ENCODE measurements at places on chromosomes 7 and 10.

- peak; percentile 73 for DNase-seq
These were observed 3.5 kb downstream of the SHH start for GRCh38 chr7:155808549-155809331.

DNA sequence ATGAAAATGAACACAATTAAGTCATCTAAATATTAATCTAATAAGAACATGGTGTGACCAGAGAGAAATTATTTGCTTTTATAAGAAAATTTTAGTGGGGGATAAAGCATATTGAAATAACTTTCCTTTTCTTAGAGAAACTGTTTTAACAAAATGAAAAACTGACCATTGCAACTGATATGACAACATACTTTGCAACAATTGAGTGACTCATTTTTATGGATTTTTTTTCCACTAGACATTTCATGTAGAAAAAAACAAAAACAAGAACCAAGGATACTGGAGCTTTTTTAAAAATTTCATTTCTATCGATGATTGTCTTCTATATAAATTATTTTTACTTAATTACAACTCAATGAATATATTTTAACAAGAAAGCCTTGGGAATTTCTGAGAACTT, 90.0 kb downstream of the C1GALT1 start:
- no peak for DNase-seq

GRCh38 chr7:31051598-31052486, at the start of gene ADCYAP1R1:
TSS of gene ADCYAP1R1 (plus strand) at chr7:31052308. CDS start at chr7:31063265, 10,957 bp downstream.
- peak; percentile 84 for DNase-seq

GRCh38 chr7:600149-601035, 80.7 kb upstream of the PDGFA start:
- DNase-seq = no peak

GRCh38 chr10:108755646-108756045, 1167.7 kb downstream of the XPNPEP1 start:
- DNase-seq = no peak

DNA sequence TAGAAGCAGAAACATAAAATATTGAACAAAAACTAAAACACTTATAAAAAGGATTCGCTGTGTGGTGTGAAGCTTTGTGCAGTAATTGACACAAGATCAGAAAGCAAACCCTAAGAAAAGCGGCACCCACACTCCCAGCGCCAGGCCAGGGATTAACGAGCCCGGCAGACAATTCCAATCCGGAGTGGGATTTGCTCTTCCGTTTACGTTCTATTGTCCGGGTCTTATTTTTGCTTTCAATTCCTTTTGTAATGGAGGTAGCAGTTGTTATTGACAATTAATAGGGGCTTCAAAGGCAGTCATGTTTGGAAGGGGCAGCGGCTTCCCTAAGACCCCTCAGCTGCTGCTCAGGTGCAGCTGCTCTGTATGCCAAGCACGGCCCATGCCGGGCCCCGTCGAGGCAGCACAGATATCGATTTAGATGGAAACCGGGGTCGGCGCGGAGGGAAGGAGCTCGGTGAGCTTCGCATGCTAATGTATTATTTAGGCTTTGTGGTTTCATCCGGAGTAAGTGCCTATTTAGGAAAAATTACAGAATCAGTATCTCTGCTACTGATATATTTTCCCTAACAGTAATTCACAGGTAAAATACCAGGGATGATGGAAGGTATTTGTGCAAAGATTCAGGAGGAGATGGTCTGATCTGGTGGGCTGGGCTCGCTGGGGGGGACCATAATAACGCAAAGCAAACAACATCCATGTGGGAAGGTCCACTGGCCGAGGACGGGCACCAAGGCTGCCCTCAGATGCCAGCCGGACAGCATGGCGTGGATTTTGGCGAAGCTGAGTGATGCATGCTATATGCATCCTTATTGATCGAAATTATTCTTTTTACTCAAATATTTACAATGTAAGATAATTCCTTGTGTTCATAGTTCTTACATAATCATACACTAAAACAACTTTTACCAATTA, 561.7 kb downstream of the PTPRN2 start:
- peak; percentile 56 for DNase-seq

- no peak for DNase-seq
These were observed 187.5 kb downstream of the KIAA1217 start for GRCh38 chr10:24396396-24396795.

DNA sequence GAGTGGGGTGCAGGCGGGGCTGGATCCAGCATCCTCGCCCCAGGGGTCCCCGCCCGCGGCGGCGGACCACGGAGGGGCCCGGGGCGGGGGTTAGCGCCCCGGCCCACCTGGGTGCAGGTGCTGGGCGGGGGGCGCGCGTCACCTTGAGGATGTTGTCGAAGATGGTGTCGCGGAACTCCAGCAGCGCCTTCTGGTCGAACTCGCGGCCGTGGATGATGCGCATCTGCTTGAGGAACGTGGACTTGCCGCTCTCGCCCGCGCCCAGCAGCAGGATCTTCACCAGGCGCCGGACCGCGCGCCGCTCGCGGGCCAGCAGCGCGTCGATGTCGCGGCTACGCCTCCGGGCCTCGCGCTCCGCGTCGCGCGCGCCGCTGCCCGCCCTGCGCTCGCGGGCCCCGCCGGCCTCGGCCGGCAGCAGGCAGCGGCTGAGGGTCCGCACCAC, 376 bp downstream of the GNA12 start:
- DNase-seq = no peak

GRCh38 chr10:31830887-31831286, 97.7 kb downstream of the ARHGAP12 start:
- no peak for DNase-seq

DNA sequence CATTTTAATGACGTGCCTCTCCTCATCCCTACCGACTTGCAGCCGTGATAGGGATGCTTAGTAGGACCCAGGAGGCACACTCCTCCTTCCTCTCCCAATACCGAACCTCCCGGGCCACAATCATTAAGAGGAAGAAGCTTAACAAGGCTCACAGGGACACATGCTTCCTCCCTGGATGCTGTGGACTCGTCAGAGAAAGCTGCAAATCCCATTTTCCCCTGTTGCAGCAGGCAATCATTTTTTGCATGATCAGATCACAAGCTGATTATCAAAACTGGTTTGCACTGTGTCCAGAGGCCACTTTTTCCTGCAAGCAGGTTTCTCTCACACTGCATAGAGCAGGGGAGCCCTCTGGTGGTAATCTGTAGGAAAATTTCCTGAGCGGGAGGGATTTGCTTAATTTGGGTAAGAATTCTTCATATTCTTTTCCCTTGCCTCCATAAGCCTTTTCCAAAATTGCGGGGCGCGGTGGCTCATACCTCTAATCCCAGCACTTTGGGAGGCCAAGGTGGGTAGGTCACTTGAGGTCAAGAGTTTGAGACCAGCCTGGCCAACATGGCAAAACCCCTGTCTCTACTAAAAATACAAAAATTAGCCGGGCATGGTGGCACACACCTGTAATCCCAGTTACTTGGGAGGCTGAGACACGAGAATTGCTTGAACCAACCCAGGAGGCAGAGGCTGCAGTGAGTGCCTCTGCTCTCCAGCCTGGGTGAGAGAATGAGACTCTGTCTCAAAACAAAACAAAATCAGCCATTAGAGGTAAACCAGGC, 16.1 kb upstream of the LAMB4 start:
- peak; percentile 85 for DNase-seq

DNA sequence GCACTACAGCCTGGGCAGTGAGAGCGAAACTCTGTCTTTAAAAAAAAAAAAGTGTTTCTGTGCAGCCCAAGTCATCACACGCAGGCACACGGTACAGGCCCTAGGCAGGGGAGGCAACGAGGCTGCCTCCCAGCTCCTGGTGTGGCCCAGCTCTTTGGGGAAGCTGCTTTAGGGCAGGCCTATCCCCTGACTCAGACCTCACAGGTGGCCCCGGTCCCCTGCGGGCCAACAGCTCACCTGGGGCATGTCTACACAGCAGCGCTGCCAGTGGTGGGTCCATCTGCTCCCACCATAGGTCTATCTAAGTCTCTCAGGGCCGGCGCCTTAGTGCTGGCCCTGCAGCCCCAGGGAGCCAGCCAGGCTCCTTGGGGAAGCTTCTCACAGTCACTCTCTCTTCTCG, 31.4 kb downstream of the ZAN start:
- DNase-seq = no peak

DNA sequence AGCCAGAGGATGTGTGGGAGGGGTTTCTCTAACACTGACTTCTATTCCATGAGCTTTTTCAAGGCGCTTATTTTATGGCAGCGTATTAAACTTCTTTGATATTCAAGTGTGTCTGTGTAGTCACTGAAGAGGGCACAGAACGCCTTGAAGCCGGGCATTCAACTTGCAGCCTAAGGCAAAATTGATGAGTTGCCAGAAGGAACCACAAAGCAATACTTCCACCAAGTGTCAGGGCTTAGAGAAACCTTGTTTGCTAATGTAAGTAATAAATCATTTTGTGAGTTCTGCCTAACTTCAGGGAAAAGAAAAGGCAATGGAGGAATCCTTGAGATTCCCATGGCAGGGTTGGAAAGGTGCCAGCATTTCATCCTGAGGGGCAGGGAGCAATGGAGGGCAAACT, 163.8 kb downstream of the LCOR start:
- no peak for DNase-seq

DNA sequence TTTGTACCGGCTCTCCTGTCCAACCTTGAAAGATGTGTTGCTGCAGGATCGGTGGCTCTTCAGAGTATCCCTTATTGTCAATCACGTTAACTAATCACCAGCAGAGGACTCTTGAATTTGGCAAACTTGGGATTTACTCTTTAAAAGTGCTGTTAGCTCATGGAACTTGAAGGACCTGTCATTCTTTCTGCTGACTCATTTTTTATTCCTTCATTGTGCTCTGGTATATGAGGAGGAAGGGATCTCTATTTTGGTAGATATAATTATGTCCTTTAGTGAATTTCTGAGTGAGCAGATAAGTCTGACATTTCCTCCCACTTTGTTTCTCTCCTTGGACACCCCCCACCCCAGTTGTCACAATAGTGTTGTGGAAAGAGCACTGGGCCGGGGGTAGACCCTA, 175.1 kb upstream of the HDAC9 start:
- DNase-seq = no peak

- DNase-seq = no peak
These were observed 15.1 kb downstream of the BCAP29 start for GRCh38 chr7:107594961-107595737.

GRCh38 chr7:124152859-124153692, 120.2 kb upstream of the TMEM229A start:
- peak; percentile 30 for DNase-seq

DNA sequence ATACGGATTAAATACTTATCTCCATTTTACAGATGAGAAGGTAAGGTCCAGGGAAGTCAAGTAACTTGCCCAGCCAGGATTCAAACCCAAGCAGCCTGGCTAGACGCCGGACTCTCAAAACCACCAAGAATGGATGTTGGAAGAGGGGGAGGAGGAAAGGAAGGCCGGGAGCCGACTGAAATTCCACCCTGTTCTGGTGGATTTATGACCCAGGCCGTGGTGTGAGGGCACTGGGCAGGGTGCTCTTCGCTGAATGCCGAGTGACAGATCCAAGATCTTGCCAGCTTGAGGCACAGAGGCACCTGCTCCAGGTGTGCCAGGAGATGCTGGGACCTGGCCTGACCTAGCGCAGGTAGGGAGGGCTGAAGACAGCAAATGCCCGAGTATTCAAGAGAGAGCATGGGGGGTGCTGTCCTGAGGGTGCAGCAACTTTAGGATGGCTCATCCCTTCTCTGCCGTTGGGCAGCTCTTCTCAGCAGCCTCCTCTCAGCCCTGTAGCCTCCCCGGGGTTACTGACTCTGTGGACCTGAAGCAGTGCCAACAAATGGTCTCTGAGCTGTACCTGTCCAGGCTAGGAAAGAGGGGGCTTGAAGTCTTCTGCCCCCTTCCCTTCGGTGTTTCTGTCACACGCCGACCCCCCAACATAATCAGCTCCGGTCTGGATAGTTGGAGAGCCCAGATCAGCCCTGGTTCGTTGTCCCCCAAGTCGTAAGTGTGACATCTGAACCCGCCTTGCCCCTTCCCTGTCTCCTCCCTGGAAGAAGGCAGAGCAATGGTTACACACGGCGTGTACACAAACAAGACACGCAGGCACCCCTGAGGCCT, 713 bp downstream of the LOXL4 start:
- DNase-seq = no peak

DNA sequence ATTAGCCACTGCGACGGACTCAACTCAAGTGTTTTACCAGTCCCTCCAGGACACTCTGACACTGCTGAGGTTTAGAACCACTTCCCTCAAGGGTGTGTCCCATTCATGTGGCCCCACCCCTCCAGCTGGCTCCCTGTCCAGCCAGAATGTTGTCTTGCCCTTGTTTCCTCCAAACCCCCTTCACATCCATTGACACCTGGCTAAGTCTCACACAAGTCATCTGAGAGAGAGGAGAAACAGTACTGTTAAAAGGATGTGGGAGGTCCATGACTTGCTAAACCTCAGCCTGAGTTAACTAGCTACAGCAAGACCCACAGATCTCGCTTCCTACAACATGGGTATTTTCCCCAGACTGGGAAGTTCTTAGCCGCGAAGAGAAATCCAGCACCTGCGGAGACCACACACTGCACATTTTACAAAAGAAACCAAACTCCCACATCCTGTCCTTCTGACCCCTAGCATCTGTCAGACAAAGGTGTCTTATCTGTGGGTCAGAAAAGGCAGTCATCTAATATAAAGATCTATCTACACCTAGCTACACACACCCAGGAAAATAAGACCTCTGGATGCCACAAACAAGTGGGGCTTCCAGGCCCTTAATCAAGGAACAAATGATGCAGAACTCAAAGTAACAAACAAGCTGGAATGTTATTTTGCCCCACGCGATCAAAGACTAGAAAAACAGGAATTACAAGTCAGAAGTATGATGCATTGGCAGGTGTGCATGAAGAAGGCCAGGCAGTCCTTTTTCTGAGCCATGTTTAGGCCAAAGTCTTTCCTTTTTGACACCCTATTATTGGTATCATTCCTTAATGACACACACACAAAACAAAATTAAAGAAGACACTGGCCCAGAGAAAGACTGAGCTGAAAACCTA, 13.9 kb downstream of the OSBPL3 start:
- DNase-seq = peak; percentile 21

GRCh38 chr10:17616403-17617030, 657 bp downstream of the HACD1 start:
- DNase-seq = peak; percentile 91

DNA sequence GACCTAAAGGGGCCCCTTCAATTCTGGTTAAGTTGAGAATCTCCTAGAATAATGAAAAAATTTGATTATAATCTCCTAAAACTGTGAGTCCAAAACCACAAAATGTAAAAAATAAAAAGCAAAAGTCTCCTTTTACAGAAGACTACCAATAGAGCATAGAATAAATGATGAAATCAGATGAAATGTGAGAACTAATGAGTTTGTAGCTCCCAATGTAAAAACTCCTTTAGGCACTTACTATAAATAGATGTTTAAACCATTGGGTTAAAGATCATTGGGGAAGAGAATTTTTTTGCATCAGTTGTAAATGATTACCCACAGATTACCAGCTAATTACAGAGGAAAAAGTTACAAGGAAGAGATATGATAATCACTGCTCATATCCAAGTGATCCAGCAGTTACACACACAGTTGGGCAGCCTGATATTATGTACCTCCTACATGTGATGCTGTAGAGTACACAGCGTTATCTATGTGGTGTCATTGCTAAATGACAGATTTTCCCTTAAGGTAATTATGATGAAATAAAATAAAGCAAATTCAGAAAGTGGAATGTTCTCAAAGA, 282.7 kb upstream of the SEMA3D start:
- no peak for DNase-seq

Data from neural progenitor cell (in vitro differentiated cells).